ENCODE measurements at places on chromosomes 1 and 21. TPM values are rescaled to one million over a fixed set of nuclear protein-coding genes. Genes with fewer than 3 reads are reported as not detected.

Gene CRP
- total RNA-seq = 0.22 TPM

DNA sequence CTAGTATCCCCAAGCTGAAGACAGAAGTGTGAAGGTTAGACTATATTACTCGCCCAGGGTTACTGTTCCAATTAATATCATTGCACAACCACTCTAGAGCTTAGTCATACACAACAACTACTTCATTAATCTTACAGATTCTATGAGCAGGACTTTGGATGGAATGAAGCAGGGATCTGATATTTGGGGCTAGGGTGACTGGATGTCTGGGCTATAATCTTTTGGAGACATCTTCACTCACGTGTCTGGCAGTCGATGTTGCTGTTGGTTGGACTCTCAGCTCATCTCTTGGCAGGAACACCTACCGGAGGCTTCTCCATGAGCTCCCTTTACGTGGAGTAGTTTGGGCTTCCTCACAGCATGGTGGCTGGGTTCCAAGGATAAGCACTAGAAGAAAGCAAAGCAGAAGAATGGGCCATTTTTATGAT is 519.2 kb upstream of the B3GALT2 start:
- DNase-seq = no peak

GRCh38 chr1:20361805-20362381 is 71.2 kb downstream of the VWA5B1 start:
- DNase-seq = no peak

DNA sequence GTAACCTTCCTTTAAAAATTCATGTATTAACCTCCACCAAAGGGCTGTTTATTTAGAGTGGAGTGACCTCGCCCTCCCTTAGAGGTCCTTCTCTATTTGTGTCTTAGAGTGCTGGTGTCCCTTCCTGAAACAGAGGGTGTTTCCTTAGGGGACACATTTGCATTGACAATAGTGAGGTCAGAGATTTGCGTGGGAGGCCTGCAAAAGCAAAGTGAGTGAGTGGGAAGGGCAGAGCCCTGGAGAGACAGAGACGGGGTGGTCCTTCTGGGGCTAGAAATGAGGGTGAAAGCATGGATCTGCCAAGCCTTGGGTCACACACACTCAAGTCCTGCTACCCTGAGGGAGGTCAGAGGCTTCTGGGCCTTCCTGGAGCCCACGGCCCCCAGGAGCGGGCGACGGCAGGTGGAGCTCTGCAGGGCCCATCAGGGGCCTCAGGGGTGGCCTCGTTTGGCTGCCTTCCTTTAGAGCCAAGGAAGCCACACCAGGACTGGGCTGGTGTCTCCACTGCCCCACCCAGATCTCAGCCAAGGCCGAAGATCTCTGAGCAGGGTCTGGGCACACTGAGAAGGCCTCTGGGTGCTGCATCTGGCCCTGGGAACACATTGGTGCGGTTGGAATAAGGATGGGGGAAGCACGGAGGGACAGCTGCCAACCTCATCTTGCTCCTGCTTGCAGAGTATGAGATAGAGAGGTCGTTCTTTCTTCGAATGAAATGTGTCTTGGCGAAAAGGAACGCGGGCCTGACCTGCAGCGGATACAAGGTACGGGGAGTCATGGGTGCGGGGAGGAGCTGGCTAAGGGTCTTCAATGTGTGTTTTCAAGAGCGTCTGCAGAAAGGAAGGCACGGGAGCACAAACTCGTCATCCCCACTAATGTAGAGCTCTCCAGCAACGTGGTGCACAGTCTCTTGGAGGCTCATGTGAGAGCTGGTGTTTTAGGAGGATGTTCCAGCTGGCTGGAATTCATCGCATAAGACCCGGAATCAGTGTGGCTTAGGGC is 23.8 kb downstream of the SIM2 start:
- DNase-seq = peak; percentile 17

DNA sequence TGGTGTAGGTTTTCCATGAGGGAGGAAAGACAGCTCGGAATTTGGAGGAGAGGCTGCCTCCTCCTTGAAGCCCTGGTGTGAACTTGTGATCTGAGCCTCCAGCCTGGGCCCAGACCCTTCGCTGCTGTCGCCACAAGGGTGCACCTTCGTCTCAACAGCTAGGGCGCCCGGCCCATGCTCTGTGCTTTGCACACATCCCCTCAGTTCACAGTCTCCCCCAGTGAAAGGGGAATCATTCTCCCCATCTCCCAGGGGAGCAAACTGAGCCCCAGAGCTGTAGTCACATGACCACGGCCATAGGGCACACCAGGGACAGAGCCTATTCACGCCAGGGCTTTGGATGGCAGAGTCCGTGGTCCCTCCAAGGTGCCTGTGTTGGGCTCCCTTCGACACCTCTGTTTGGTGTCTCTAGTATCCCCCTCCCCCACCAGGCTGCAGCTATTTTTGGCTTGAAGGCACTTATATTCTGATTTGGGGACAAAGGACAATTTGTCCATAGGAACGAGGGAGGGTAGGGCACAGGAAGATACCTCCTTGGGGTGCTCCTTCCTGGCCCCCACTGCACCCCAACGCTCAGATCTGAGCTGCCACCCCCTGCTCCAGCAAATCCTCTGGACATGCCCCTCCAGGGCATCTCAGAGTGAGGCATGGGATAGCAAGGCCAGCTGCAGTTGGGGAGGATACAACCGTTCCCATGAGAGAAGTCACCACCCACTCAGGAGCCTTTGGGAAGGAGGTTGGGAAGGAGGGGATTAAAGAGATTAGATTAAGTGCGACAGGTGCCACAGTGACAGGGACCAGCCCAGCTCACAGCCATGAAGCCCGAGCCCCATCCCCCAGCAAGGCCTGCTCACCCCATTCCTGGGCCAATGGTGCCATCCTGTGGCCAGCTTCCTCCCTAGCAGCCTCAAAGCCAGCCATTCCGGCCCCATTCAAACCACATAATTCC is 15.7 kb downstream of the MATN1 start:
- DNase-seq = peak; percentile 86

DNA sequence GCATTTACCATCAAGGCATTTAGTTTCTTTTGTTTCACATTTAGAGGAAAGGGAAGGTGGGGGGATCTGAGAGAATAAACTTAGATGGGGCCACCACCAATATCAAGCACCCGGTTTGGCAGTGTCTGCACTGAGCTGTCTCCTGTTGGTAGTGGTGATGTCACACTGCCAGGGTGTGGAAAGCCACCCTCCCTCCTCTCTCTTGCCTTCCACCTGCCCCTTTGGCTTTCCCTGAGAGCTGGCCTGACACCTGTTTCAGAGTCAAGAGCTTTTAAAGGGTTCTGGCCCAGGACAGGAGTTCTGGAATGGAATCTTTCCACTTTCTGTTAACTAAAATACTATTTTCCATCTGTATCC is 13.4 kb downstream of the ATF3 start:
- DNase-seq = no peak

DNA sequence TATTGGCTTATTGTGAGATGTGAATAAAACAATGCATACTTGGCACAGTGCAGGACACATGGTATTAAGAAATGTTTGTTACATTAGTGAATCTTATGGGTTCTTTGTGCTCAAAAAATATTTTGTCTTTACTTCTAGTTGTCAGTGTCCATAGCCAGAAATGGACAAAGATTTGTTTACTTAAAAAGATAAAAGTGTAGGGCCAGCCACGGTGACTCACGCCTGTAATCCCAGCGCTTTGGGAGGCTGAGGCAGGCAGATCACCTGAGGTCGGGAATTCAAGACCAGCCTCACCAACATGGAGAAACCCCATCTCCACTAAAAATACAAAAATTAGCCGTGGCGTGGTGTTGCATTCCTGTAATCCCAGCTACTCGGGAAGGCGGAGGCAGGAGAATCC is 654.6 kb upstream of the NEGR1 start:
- DNase-seq = no peak

Data from sciatic nerve (tissue), 2 donors.